NCI-H1105 treated with DMSO at 0.1 percent for 48 hours (cell line): ENCODE measurements at places on chromosomes 7 and 10.

- no peak for DNase-seq
Observed at GRCh38 chr10:79498291-79498829, 14.0 kb upstream of the EIF5AL1 start.

DNA sequence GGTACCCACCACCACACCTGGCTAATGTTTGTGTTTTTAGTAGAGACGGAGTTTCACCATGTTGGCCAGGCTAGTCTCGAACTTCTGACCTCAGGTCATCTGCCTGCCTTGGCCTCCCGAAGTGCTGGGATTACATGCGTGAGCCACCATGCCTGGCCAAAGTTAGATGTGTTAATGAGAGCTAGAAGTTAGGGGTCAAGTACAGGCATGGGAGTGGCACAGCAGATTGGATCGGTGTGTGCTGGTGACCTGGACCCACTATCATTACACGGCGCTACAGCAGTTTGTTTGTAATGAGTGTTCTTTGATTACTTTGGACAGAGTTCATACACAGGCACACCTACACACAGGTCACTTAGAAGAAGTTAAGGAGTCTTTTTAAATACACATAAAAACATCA is 36.7 kb downstream of the DNAJB6 start:
- no peak for DNase-seq

DNA sequence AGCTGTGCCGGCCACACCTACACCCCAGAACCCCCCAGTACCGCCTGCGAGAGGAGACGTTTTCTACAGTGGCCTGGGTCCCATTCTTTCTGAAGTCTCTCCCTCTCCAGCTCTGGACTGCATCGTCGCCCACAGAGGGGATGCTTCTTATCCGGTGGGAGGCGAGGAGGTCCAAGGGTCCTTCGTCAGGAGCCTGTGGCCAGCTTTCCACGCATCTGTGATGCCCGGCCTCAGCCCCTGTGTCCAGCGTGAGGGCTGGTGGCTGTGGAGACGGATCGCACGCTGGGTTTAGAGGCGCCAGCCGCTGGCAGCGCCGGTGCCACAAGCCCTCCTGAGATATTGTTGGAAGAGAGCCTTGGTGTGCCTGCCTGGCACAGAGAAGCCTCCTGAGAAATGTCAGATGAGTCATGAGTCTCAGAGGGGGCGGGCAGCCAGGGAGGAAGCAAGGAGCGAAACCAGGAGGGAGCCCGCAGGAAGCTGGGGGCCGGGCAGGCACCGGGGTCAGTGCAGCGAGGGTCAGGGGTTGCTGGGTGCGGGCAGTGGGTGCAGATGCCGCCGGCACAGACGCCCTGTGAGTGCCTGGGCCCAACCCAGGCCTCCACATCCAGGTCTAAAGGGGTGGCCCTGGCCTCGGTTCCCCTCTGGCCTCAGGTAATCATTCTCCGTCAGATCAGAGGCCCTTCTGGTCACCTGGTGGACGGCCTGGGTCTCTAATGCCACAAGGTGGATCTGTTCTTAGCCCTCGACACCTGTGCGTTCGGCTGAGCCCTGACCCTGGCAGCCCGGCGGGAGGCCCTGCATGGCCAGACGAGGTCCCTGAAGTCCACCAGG is 86.0 kb upstream of the DIP2C start:
- no peak for DNase-seq

- no peak for DNase-seq
Observed at GRCh38 chr10:60820093-60820754, 41.9 kb downstream of the CDK1 start.

DNA sequence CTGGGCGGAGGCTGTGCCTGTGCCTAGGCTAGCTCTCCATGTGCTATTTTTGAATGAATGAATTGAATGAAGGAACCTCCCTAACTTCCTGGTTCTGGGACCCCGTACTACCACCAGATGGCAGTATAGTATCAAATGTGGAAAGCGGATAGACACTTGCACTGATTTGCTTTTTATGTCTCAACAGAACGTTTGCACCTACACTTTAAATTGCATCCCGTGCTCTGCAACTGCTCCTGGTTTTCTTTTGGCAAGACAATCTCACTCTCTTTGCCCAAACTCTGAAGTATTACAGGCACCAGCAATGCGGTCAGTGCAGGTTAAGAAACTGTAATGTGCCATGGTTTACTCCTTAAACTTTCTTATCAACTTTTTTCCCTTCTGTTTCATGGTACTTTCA is 6.5 kb downstream of the FZD8 start:
- peak; percentile 30 for DNase-seq

DNA sequence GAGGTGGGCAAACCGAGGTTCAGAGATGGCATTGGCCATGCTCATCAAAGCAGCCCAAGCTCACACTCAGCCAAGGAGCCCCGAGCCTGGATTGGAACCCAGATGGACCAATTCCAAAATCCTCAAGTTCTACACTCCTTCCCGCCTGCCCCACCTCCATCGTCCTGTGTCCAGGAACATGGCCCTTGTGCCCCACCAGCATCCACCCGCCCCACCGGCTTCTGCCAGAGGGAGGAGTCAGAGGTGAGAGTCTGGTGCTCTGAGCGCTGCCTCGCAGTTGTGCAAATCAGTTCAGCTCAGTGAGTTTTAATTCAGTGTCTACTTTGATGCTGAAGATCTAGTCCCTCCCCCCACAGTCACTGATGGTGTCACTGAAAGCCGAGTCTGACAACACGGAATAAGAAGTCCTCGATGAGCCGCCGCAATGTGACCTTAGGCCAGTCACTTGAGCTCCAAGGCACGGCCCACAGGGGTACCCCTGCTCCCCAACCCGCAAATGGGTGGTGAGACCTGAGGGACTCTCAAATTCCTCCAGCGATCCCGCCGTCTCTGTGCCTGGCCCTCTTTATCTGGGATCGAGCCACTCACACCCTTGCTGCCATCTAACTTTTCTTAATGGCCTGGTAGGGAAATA is 26.3 kb downstream of the PRKAG2 start:
- no peak for DNase-seq

- DNase-seq: no peak
Observed at GRCh38 chr10:107692072-107692471, 527.6 kb upstream of the SORCS1 start.

DNA sequence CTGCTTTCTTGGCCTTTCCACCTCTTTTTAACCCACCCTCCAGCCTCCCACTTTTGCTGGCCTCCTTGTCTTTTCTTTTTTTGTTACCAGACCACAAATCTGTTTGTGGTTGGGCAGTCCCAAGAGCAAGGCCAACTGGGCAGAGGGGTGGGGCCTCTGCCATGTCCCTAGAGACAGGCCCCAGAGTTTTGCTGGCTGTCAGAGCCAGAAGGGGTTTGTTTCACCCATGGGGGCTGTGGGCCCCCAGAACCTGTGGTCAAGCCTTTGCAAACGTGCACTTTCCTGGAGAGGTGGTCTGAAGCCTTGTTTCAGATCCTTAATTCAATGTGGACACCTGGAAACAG is 10.3 kb downstream of the ZMIZ1 start:
- DNase-seq: no peak

DNA sequence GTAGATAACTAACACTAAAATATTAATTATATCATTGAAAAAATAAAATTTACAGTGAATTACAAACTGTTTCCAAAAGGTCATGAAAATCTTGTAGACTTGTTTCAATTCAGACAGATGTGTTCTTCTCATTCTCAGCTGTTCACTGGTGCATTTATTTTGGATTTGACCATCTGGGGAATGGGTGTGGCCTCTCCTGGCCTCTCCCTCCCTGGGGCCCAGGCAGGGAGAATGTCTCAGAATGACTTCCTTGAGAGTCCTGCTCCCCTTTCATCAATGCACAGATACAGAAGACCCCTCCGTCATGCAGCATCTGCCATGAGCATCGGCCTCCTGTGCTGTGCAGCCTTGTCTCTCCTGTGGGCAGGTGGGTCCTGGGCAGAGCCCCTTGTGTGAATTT is 192.8 kb upstream of the PRSS58 start:
- DNase-seq: no peak

DNA sequence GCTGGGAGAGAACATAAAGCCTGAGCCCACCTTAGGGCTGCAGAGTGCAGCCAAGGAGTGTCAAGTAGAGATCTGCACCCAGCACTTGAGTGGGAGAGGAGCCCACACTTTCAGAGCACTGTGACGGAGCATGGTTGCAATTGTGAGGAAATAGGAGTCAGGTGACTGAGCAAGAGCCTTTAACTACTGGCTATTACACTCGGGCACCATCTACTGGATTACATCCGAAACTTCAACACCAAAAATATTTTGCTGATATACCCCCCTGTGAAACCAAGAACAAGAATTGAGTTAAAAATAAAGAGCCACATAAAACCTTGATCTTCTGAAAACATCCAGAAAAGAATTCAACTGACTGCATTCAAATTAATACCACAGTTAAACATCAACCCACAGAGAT is 657.9 kb downstream of the NXPH1 start:
- DNase-seq: no peak

GRCh38 chr7:108109221-108109908 is 20.8 kb downstream of the LAMB4 start:
- DNase-seq: peak; percentile 46

DNA sequence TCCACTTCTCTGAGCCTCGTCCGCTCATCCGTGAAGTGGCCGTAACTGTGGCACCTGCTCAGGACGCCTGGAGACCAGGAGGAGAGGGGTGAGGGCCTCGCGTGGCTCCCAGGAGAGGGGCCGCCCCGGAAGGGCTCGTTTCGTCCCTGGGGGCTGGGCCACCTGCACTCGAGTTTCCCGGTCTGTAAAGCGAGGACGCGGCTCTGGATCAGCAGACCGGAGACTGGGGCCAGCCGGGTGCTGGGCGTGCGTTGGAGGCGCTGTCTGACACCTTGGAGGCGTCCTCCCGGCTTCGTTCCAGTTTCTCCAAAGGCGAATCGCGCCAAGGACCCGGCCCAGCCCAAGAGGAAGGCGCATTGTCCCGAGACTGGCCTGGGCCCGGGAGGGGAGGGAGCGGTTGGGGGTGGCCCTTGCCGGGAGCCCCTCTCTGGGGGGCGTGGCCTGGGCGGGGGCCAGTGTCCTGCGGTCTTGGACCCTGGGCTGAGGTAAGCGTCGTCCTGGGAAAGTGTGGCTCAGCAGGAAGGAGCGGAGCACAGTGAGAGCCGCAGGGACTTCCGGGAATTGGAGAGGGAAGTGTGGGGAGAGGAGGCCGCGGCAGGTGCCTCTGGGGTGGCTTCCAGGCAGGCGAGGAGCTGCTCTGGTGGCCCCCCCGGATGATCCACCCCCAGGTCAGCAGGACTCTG is 89.6 kb downstream of the FOXL3 start:
- DNase-seq: no peak

- DNase-seq: no peak
Observed at GRCh38 chr10:20956843-20957242, 59.7 kb upstream of the NEBL start.

- no peak for DNase-seq
Observed at GRCh38 chr10:104043185-104043830, 42.4 kb downstream of the COL17A1 start.
